ENCODE measurements at places on chromosomes 5 and 9.
A peak's percentile ranks its signal among the peaks of the same experiment; 100 is the strongest.

DNA sequence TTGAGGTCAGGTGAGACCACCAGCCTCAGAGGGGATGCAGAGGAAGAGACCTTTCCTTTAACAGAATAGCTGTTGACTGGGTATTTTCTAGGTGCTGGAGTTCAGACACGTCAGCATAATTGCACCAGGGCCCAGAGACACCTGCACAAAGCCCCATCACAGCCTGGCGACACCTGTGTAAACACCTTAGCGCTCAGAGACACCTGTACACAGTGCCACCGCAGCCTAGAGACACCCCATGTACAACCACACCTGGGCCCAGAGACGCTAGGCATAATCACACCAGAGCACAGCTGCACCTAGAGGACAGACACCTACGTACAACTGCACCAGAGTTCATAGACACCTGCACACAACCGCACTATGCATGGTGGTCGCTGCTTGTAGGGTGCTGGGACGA lies 1.0 kb downstream of the TRIP13 start:
- no peak for DNase-seq

- peak; percentile 41 for DNase-seq
Observed at GRCh38 chr5:54769072-54769471, 216.3 kb downstream of the ESM1 start.

- DNase-seq, result peak; percentile 75
Observed at GRCh38 chr5:96868603-96869371, 7.5 kb upstream of the ERAP2 start.

GRCh38 chr5:36606428-36607113 lies at the start of gene SLC1A3:
SLC1A3 (plus strand) TSS chr5:36606606; CDS start chr5:36608424, 1,818 bp downstream.
- DNase-seq, result peak; percentile 76

DNA sequence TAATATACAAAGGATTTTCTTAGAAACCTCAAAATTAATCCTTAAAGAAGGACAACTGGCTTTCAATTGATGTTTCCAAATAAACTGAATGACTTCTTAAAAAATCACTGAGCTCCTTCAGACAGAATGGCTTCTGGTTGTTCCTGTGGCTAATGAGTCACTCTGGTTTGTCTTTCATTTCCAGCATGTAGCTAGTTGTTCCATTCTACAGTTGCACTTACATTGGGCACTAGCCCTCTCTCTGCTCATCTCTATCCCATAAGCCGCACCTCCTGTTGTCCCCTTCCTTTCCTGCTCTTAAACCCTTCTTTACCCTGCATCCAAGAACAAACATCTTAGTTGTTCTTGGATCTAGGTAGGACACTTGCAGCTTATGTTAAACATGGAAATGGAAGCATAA lies 235.3 kb upstream of the HAPLN1 start:
- DNase-seq, result peak; percentile 45

DNA sequence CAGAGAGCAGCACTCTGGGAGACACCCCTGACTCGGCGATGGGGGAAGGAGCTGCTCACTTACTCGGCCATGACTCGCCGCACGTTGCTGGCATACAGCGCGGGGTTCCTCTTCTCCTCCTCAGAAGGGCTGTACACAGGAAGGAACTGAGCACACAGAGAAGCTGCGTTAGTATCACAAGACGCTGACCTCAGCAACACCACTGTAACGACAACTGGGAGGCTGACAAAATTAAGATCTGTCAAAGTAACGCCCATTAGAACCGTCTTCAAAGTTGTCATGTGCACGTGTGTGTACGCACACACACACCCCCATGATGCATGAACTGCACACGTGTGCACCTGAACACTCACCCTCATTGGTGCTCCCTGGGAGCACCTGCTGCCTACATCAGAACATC lies 32.1 kb upstream of the SLC6A3 start:
- DNase-seq, result no peak

DNA sequence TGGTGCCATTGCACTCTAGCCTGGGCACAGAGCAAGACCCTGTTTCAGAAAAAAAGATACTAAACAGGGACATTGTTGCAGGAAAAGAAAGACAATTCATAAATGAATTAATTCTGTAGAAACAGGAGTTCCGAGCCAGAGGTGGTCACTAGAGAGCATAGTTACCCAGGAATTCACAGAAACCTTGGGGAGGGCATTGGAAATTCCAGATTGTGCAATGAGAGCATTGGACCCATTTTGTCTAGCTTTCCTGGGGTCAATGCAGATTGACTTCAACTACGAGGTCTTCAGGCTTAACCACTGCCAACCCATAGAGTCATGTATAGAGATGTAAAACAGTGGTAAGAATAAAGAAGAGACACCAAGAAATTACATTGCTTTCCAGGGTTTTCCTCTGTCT lies 63.1 kb downstream of the ABHD17B start:
- no peak for DNase-seq

DNA sequence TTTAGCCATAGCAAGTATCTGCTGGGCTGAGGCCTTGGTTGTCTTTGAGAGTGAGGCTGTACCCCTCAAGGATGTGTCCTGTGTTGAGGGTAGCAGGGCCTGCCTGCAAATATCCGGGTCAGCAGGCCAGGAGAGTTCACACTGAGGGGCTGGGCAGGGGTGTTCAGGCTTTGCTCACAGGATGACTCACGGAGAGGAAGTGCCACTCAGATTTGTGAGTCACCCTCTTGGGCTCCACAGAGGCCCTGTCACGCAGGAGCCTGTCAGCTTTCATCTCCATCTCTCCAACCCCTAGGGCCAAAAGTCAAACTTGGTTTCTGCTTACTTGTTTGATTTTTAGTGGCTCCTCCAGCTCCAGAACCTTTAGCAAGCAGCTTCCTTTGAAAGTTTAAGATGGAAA lies 211.5 kb downstream of the SEC61B start:
- peak; percentile 92 for DNase-seq
